AG04449 (cell line): ENCODE measurements at places on chromosomes 12 and 14.

DNA sequence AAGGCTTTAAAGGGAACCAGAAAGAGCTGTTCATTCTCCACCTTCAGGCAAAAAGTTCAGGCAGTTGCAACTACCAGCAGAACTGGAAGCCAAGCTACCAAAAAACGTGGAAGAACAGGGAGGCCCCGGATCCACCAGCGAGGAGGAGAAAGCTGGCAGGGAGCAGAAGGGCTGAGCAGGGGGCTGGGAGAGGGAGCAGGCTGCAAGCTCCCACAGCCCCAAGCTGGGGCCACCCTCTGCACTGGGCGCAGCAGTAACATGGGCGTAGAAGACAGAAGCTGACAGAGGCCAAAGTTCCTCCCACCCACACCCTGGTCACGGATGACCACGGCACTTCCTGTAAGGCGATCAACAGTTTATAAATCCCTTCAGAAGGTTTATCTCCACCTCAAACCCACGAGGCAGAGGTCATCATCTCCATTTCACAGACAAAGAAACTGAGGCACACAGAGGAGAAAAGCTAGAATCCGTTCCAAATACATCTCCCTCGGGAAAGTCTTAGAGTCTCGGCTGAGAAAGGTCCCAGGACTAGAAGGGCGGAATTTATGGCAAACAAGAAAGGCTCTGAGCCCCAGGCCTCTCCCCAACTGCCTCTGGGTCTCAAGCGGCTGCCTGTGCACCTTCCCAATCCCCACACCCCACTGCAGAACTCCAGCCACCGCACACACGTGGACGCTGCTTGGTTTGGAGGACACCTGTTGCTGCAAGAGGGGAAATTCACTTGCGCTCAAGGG, 1.8 kb downstream of the CCDC85C start:
- no peak for DNase-seq

DNA sequence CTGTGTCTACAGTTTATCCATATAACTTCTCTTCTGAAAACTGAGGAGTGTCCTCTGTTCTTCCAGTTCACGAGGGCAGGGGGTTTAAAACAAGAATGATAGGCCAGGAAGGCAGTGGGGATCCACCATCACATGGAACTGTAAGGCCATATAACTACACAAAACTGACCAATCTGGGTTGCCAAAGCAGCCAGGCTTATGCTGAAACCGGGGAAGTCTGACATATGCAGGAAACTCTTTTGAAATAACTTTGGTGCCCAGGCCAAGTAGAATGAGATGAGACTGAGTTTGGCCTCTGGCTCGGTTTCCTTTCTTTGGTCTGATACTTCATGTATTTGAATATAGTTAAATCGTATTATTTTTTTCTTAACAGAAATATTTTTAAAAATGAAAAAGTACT, 18.0 kb upstream of the ATF1 start:
- DNase-seq = no peak

DNA sequence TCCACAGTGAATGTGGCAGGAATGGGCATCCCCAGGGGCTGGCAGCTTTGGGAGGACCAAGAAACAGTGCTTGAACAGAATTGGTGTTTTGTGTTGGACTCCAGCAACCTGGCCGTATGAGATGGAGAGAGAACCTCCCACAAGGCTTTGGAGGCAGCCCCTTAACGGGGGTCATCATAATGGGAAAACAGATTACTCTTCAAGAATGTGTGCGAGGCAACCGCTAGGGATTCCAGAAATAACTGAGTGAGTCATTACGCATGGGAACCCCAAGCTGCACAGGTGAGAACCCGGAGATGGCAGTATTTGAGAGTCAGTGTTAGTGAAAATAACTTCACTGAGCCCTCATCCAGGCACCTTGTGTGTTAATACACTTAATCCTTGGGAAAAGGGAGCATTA, 567.8 kb upstream of the TBX3 start:
- no peak for DNase-seq

DNA sequence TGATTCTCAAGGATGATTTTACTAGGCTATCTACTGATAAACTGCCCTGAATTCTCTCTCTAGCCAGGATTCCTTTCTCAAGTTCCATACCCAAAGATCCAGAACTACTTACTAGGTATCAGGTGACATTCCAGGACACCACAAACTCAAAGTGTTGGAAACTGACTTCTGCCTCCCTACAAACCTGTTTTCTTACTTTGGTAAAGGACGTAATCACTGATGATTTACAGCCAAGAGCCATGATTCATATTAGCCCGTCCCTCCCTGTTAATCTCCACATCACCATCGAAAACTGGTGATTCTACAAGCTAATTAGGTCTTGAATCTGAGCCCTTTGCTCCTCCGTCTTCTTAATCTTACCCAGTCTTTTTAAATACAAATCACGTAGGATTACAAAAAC, 1.0 kb upstream of the ATG14 start:
- DNase-seq = no peak

GRCh38 chr12:14148489-14149270, 167.3 kb upstream of the GRIN2B start:
- no peak for DNase-seq

DNA sequence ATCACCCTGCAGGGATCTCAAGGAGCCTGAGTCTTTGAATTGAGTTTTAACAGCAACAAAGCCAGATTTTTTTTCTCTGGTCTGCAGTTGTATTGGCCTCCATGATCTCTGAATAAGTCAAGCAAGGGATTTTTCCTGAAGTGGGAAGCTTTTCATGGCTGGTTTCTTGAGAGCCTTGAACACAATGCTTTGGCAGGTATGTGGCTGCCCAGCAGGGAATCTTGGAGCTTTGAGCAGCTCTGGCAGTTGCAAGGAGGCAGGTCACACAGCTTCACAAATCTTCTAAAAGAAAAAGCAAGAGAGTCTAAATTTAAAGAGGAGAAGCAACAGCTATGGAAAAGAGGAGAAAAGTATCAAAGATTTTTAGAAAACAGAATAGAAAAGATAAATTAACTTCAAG, 60.1 kb downstream of the RPS29 start:
- no peak for DNase-seq

GRCh38 chr12:66885115-66885875, 206.4 kb upstream of the GRIP1 start:
- DNase-seq = no peak

GRCh38 chr14:34785223-34786006, 71.0 kb upstream of the CFL2 start:
- DNase-seq = no peak

DNA sequence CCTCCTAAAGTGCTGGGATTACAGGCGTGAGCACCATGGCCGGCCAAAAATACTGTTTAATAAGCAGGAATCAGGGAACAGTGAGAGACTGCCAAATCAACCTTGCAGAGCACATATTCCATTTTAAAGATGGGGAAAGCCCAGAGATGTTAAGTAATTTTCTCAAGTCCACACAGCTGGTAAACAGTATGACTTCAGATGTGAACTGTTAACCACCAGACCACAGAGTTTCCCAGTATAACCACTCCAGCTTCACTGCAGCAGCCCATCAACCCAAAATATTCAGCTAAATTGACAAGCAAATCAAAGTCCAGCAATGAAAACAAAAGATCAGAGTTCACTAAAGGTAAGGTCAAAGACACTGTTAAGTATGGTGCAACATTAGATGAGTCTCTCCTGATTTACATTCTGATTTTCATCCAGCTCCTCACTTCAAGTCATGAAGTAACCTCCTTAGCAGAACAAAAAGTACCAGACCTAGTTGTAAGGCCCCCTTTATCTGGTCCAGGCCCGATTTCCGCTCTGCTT, 82.1 kb downstream of the TRAFD1 start:
- DNase-seq = no peak

GRCh38 chr12:132520421-132521199, 30.7 kb downstream of the FBRSL1 start:
- no peak for DNase-seq

DNA sequence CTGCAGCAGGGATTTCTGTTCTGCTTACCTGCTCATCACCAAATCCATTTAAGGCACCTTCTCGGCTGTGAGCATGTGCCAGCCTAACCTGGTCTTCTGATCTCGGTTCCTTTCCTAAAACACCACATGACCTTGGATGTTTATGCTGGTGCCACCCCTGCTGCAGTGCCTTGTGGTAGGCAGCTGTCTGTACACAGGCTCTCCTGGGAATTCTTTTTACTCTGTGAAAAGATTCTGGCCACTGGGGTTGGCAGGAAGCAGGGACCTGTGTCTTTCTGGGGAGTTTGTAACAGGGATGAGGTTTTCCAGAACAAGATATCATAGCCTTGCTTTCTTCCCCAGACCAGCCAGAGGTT, 10.4 kb upstream of the PLEKHG3 start:
- DNase-seq = no peak

GRCh38 chr12:130646716-130647370, 69.3 kb downstream of the RIMBP2 start:
- DNase-seq = no peak

GRCh38 chr14:60356906-60357550, 108.0 kb downstream of the PPM1A start:
- DNase-seq = no peak

DNA sequence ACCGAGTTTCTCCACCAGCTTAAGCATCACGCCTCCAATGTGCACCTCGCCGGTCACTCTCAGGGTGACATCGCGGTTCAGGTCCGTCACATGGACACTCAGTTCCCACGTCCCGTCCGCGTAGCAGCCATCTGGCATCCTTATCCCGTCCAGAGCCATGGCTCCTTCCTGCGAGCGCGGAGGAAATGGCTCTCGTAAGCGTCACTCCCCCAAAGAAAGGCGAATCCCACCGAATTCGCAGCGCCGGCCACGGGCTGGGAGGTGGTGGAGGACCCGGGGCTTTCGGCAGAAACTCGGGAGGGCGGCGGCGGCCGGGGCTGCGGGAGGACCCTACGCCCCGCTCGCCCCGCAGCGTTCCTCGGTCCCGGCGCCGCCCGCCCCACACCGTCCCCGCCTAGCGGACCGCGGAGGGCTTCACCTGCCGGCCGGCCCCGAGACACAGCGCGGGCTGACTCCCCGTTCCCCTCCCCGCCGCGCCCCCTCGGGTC, 396 bp downstream of the FERMT2 start:
- DNase-seq = no peak

GRCh38 chr14:23935158-23935557, 18.4 kb upstream of the DHRS4 start:
- DNase-seq = no peak

DNA sequence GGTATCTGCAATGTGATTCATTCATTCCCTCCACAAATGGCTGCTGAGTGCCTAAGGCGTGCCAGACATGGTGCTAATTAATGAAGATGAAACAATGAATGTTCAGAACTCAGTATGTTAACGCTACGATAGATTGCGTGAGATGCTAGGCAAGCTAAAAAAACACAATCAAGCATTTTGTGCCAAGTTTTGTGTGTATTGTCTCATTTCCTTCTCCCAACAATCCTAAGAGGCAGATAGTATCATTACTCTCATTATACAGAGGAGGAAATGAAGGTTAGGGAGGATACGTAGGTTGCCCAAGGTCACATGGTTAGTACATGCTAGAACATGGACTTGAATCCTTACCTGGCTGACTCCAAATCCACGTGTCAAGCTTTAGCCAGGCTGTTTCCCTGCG, 264.4 kb downstream of the EFCAB11 start:
- DNase-seq = no peak

GRCh38 chr14:58824106-58824505, 186.3 kb downstream of the DACT1 start:
- DNase-seq = no peak

GRCh38 chr12:102939670-102940222, 17.7 kb upstream of the ASCL1 start:
- DNase-seq = no peak

GRCh38 chr14:64676410-64677008, 27.7 kb upstream of the PLEKHG3 start:
- DNase-seq = no peak

DNA sequence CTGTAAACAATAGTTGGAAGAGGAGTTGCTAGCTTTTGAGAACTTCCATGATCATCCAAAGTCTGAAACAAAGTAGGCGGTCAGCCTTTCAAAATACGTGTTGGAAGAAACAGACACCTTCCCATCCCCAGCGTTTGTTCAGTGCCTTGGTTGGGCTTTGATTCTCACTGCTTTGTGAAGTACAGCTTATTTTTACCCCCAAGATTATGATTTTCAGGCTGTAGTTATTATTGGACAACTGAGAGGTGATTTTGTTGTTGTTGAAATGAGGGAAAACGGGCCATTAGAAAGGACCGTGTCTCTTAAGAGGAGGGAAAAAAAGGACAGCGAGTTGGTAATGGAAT, 921 bp upstream of the CEP83 start:
- DNase-seq = no peak

GRCh38 chr12:51864833-51865670, 16.5 kb upstream of the FIGNL2 start:
- no peak for DNase-seq

DNA sequence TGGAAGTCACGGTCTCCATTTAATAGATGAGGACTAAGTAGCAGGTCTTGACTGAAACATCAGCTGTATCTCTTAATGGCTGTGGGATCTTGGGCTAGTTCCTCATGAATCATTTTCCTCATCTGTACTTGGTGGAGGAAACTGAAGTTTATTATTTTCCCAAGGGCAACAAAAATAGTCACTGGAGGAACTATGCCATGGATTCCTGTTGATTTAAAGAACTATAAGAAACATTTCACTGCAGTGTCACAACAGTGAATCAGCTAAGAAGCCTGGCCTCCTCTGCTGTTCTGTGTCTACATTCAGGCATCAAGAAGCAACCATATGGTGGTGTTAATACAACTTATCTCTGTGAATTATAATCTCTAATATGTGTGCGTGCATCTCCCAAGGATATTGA, 200.5 kb downstream of the STXBP6 start:
- DNase-seq = no peak

DNA sequence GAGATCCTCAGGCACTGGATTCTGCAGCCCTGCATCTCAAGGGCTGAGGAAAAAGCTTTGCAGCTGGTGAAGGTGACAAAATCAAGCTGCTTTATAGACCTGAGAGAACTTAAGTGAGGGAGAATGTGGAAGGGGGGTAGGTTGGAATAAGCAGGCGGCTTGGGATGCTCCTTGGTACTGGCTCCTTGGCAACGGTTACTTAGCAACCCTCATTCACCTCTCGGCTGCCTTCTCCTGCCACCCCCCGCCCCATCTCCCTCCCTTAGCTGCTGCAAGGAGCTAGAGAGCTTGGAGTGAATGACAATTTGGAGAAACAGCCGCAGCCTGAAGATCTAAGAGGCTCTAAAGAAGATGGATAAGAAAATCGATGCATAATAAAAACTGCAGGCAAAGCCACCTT, 44.1 kb upstream of the CISTR start:
- no peak for DNase-seq

DNA sequence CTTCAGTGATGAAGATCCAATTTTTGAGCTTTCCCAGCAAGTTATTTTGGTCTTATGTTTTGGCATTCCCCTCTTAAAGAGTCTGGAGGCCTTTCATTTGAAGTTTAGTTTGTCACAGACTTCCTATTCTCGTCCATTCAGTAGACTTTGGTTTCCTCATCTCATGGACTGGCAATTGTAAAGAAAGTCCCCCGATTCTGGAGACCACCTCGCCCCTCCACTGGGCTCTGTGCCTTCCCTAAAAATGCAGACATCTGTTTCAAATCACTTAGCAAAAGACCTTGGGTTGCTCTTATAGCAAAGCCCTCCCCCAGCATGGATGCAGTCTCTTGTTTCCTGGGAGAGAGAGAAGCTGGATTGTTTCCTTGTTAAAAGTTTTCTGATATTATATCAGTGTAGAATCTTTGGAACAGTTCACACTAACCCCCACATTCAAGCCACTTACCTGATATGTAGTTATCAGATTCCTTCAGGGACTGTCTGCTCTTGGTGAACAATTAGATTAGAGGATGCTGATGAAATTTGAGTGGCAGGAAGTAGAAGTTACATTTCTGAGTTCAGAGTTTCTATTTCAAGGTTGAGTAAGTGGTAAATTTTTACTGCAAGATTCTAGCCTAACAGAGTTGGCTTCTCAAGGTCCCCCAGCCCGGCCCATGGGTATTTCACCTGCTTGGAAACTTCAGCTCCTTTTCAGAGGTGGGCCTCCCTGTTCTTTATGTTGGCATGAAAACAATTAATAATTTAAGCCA, 56.3 kb downstream of the PLXNC1 start:
- DNase-seq = no peak
